Karpas-422 (cell line): ENCODE measurements at places on chromosomes 13 and 19. TPM values are rescaled to one million over a fixed set of nuclear protein-coding genes. Genes with fewer than 3 reads are reported as not detected.

Gene ZNF726
- total RNA-seq = 6.0 and 19.3 TPM in 2 replicates

Gene GPC6
- total RNA-seq = not detected in 2 replicates

Gene ZNF829
- 0.47 and 1.8 TPM in 2 replicates for total RNA-seq

Gene ZNF563
- 4.7 and 6.2 TPM in 2 replicates for total RNA-seq

Gene EBI3
- not detected in 2 replicates for total RNA-seq

Gene MIER2
- 7.9 and 15.3 TPM in 2 replicates for total RNA-seq
